ENCODE measurements at places on chromosomes 16 and 17.

- no peak for DNase-seq
Measured at GRCh38 chr16:87303431-87303930, 13.7 kb downstream of the C16orf95 start.

DNA sequence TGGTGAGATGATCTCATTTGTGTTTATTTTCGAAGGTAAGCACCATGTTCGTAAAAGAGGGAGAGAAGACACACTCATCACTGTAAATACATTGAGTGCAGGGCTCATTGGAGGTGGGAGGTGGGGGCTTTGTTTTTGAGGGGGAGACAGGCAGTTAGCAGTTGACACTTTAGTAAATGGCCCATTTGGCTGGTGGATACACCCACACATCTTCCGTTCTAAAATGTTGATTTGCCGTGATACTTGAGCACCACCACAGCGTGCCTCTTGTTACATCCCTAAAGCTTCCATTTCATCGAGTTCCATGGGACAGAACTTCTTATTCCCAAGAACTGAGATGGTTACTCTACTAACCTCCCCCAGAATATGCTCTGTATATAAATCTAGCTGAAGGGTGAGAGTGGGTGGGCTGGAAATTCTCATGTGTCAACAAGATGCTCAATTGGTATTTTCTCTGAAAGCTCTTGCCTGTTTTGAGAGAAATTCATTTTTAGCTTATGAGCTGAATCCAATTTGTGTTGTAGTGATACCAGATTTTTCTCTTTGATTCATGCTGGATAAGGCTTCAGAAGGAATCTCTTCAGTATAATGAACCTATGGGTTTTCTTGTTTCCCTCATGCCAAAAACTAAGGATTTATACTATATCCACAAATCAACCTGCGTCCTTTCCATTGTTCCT is 314.3 kb downstream of the RBFOX1 start:
- DNase-seq: no peak

GRCh38 chr17:38786372-38786771 is 13.0 kb downstream of the PIP4K2B start:
- DNase-seq: no peak

- no peak for DNase-seq
Measured at GRCh38 chr16:73956587-73957494, 339.8 kb upstream of the PSMD7 start.

- DNase-seq: no peak
Measured at GRCh38 chr16:10205688-10206087, 23.5 kb upstream of the GRIN2A start.

DNA sequence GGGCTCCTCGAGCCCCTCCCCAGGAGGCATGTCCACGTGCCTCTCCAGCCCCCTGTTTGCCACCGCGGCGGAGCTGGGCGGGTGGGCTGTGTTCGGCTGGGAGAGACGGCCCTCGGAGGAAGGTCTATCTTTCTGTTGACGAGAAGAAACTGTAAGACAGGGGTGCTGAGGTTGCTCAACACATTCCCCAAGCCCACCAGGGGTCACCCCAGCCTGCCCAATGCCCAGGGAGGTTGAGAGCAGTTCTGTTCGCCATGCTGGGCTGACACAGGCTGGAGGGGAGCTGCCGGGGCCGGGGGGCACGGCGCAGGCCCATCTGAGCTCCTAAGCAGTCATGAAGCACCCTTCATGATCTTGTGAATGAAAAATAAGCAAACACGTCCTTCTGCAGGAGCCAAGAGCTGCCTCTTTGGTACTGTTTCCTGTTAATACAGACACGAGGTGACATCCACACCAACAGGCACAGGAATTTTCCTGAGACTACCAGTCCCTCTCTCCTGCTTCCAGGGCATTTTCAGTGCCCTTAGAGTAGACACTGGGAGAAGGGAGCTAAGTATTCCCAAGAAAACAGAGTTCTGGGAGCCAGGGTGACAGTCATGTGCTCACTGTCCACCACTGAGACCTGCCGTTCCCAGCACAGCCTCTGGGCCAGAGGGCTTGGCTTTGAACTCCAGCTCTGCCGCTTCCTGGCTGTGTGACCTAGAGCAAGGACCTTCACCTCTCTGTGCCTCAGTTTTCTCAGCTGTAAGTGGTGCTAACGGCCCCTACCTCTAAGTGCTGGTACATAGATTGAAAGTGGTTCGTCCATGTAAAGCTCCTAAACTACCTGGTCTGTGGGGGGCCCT is 9.2 kb downstream of the UBALD2 start:
- no peak for DNase-seq

DNA sequence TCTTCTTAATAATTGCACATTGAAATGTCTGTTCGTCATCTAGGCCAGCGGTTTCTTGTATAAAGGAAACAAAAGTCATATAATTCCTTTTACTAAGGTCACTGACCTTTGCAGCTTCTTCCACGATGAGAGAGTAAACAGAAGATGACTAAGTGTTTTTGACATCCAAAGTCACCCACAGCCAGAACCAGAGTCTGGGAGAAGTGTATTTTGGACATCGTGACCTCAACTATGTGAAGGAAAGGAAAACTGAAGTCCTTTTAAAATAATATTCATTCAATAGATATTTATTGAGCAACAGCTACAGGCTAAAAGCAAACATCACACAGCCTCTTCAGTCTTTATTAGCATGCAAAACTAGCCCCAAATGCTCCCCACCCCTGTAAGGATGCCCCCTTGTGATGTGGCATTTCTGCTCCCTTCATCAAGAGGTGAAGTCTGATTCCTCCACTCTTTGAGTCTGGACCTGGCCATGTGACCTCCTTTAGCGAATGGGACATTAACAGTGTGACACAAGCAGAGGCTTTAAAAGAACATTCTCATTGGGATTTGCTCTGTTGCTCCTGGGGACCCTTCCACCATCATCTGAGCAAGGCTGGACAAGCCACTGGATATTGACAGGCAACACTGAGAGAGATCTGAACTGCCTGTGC is 8.1 kb upstream of the PMP22 start:
- DNase-seq: no peak

GRCh38 chr16:46763147-46763546 is 15.0 kb upstream of the MYLK3 start:
- DNase-seq: no peak

DNA sequence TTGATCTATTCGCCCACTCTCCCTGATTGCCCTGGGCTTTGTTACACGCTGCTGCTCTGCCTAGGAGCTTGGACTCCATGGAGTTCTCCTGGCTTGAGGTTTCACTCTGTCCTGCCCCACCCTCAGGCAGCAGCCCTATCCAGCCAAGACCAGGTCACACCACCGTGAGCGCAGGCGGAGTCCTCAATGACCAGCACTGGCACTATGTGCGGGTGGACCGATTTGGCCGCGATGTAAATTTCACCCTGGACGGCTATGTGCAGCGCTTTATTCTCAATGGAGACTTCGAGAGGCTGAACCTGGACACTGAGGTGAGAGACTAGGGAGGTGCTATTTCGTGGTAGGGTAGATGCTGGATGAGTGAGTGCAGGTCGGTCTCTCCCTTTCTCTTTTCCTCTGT is 3.5 kb downstream of the CNTNAP1 start:
- DNase-seq: no peak

Data from activated CD8-positive, alpha-beta memory T cell treated with anti-CD3 and anti-CD28 coated beads for 1 hour (primary cell).